ENCODE measurements at places on chromosomes 3 and 15. TPM values are rescaled to one million over a fixed set of nuclear protein-coding genes. Genes with fewer than 3 reads are reported as not detected.

Gene XCR1
- total RNA-seq: not detected

Gene CCDC80
- under 0.01 TPM for total RNA-seq

Gene RFT1
- 14.0 TPM for total RNA-seq

Gene EXD1
- total RNA-seq: not detected

Gene ISLR
- total RNA-seq: not detected

Gene GOLGA8S
- 0.27 TPM for total RNA-seq

Gene PLA2G4D
- total RNA-seq: not detected

Gene PLOD2
- total RNA-seq: 8.1 TPM

Gene LTK
- 1.6 TPM for total RNA-seq
